Endothelial cell of coronary artery (primary cell): ENCODE measurements at places on chromosomes 1 and 21. TPM values are rescaled to one million over a fixed set of nuclear protein-coding genes. Genes with fewer than 3 reads are reported as not detected.

The ICOSLG gene
- 0.54 and 1.3 TPM in 2 replicates for total RNA-seq

The KRTCAP2 gene
- total RNA-seq: 96.6 and 105 TPM in 2 replicates

The LIPI gene
- not detected in 2 replicates for total RNA-seq

The KLHDC7A gene
- total RNA-seq: not detected in 2 replicates

The SLC35D1 gene
- total RNA-seq: 3.9 and 7.8 TPM in 2 replicates

The MAP3K21 gene
- 0.27 and 0.38 TPM in 2 replicates for total RNA-seq

The TAF12 gene
- total RNA-seq: 30.9 and 33.4 TPM in 2 replicates

The TXNIP gene
- total RNA-seq: 30.4 and 109 TPM in 2 replicates

The SLC30A2 gene
- total RNA-seq: not detected in 2 replicates

The HJV gene
- total RNA-seq: not detected in 2 replicates

The HAPLN2 gene
- total RNA-seq: not detected in 2 replicates

The WNT3A gene
- total RNA-seq: not detected in 2 replicates

The CCDC28B gene
- total RNA-seq: 18.3 and 20.1 TPM in 2 replicates

The TOR3A gene
- 17.4 and 24.0 TPM in 2 replicates for total RNA-seq

The HMGCS2 gene
- total RNA-seq: not detected in 2 replicates

The ABCA4 gene
- 2.0 and 4.0 TPM in 2 replicates for total RNA-seq

The LRRC7 gene
- under 0.01 TPM in 1 of 2 replicates, not detected in the other for total RNA-seq

The OR2T10 gene
- not detected in 2 replicates for total RNA-seq

The ARL8A gene
- 21.5 and 23.0 TPM in 2 replicates for total RNA-seq

The KCNA2 gene
- not detected in 2 replicates for total RNA-seq

The FBXO2 gene
- 0.66 and 0.72 TPM in 2 replicates for total RNA-seq

The CLCNKB gene
- not detected in 2 replicates for total RNA-seq

The KRTAP24-1 gene
- total RNA-seq: not detected in 2 replicates
